ENCODE measurements at places on chromosomes 6 and 20.

DNA sequence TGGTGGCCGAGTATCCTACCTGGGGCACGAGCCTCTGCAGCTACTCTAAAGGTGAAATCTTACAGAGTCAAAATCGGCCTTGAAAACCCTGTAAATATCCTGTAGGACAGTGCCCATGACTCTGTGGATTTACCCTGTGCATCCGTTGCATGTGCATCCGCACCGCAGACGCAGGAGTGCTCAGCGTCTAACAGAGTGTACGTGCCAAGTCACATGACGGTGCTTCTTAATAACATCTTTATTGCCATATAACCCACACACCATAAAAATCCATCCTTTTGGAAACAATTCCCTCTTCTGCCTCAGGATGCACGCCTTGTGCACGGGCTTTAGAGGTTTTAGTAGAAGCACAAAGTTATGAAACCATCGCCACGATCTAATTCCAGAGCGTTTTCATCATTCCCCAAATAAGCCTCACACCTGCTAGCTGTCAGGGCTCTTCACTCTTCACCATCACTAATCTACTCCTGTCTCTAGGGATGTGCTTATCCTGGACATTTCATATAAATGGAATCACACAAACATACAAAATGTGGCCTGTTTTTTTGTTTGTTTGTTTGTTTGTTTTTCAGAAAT, 384.5 kb upstream of the SULF2 start:
- no peak for DNase-seq

DNA sequence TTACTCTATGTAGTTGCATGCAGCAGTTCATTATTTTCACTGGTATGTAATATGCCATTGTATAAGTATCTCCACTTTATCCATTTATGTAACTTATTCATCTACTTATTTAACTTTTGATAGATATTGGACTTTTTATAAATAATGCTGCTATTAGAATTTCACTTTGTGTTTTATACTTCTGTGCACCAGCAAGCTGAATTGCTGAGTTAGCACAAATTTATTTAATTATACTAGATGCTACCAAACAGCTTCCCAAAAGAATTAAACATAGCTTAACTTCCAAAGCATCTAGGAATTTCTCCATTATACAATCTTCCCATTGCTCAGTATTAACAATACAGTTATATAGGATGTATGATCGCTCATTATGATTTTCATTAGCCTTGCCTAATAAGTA, 308.0 kb upstream of the FKBP1C start:
- no peak for DNase-seq

DNA sequence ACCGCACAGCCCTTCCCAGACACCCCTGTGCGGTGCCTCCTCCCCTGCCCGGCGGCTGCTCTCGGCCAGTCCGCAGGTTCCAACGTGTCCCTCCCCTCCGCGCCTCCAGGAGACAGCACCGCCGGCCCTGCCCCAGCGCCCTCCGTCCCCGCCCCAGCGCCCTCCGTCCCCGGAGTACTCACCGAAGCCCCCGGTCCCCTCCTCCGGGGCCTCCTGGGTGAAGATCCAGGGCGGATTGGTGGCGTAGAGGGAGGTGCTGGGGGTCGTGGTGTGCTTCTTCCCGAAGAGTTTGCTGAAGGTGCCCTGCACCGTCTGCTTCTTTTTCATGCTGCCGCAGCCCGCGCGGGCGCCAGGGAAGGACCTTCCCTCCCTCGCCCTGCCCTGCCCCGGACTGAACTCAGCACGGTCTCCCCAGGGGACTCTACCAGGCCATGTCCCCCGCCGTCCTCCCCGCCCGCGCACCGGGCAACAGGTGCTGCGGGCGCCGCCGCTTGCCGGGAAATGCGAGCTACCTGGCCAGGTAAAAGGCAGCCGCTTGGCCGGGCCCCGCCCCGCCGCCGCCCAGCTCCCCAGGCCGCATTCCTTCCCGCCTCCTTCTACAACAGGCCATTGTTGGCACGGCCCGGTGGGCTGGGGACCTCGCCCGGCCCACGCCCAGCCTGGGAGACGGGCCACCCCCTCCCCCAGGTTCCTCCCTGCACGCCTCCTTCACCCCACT, at the start of gene C6orf132:
Gene C6orf132 (minus strand): TSS at position 503 of the 718 bp plus-strand sequence. CDS start 176 bp downstream, at position 327.
- peak; percentile 55 for DNase-seq

DNA sequence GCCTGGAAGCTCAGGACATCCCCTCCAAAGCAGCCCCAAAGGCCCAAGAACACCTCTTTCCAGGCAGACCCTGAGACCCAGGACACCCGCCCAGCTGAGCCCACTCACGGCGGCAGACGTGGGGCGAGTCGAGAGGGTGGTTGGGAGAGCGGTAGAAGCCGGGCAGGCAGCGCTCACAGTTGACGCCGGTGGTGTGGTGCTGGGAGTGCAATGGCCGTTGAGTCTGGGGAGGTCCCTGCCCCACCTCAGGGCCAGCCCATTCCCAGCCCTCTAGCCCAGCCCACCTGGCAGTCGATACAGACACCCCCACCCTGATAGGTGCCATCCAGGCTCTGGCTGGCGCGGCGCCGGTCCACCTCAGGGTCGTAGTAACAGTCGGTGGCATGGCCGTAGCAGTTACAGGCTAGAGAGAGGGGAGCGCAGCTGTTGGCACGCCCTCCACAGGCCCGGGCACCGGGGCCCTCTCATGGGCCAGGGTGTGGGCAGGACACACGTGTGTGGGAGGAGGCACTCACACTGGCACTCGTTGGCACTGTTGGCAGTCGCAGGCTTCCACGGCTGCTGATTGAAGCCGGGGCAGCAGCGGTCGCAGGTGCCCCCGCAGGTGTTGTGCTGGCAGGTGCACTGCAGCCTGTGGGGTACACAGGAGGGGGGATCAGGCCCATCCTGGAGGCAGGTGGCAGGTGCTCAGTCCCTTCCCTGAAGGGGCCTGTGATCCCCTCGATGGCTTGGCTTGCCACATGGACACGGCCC, 20.5 kb downstream of the LAMA5 start:
- DNase-seq, result no peak

- no peak for DNase-seq
These were observed 51.6 kb upstream of the FNDC1 start for GRCh38 chr6:159117563-159117962.

DNA sequence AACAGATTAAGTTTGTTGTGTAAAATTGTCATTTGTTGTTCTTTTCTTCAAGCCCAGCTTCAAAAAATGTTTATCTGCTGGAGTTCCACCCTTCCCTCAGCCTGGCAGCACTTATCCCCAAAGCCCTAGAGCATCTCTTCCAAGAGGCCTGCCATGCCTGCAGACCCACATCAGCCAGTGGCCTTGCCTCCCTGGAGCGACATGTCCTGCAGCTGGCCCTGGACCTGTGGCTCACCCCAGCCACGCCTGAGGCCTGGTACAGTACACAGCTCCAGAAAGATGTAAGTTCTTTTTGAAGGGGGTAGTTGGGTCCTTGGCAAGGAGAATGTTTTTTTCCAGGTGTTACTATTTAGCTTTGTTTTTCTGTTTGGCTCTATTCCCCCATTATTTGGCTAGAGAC, 124.8 kb downstream of the CD164 start:
- no peak for DNase-seq

DNA sequence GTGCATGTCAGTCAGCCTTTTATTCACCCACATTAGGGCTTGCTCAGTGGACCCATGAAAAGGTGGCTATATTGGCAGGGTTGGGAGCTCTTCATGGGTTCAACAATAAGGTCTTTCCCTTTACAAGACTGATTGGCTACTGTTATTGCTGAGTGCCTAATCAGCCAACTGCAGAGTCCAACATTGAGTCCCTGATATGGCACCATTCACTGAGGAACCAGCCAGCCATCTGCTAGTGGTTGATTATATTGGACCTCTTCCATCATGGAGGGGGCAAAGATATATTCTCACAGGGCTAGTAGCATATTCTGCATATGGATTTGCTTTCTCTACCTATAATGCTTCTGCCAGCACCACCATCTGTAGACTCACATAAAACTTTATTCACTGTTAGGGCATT, 69.9 kb downstream of the CDKAL1 start:
- DNase-seq, result no peak

- DNase-seq, result peak; percentile 19
These were observed 514 bp downstream of the TCFL5 start for GRCh38 chr20:62860924-62861691.

DNA sequence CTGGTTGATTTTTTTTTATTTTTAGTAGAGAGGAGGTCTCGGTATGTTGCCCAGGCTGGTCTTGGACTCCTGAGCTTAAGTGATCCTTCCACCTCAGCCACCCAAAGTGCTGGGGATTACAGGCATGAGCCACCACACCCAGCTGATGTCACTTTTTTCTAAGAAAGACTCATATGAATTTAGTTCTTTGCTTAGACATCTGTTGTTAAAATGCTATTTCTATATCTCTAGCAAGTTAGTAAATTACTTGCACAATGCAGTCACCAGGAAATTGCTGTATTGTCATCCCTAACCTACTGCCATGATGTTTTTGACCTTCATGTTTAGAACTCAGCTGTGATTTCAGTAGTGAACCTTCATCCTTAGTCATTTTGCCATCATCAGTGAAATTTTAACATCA, 5.7 kb downstream of the KDM1B start:
- DNase-seq, result peak; percentile 4

- no peak for DNase-seq
These were observed 62.5 kb downstream of the GJA1 start for GRCh38 chr6:121497970-121498375.

- peak; percentile 30 for DNase-seq
These were observed 151.3 kb downstream of the SLC16A10 start for GRCh38 chr6:111238464-111239119.

DNA sequence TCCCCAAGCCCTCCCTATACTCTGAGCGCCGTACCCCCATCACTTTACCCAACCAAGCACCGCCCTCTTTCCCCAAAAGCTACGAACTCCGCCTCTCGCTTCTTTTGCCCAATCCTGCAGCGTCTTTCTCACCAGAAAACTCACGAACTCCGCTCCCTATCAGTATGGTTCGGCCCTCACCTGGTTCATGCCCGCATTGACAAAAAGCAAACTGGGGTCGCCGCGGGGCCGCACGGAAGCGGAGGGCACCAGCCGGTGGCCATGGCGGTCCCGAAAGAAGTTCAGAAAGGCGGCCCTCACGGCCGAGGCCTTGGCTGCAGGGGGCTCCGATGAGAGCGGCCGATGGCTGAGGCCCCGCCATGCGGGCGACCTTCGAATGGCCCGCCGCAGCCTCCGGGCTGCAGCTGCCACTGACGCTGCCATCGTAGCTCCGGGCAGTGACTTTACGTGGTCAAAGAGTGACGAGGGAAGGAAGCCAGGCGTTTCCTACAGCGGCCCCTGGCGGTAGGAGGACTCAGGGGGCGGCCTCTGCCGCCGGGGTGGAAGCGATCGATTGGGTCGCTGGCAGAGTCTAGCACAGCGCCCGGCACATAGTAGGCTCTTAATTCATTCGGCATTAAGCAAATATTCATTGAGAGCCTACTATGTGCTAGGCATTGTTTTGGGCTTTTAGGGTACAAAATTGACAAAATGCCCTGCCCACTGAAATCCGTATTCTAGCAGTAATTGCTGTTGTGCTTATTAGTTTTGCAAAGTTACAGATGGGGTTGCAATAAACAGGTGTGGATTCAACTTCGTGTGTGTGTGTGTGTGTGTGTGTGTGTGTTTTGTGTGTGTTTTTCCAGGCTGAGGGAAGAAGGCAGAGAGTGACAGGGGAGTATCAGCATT, at the start of gene AARS2:
Gene AARS2 (minus strand): TSS at position 447 of the 888 bp plus-strand sequence. CDS start 24 bp downstream, at position 423.
- peak; percentile 88 for DNase-seq

DNA sequence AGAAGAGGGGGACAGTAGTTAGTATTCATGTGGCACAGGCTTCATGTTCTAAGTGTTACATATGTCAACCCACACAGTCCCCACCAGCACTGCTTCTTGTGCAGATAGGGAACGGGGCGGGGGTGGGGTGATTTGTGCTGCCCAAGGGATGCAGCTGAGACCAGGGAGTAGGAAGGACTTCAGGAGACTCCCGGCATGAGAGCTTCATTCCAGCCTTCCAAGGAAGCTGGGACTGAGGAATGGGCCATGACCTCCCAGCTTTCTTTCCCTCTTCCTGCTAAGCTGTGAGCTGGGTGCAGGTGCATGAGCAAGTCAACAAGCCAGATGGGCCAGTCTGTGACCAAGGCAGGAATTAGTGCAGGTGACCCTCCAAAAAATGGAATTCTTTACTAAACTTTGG, 9.2 kb downstream of the BEND3 start:
- no peak for DNase-seq

DNA sequence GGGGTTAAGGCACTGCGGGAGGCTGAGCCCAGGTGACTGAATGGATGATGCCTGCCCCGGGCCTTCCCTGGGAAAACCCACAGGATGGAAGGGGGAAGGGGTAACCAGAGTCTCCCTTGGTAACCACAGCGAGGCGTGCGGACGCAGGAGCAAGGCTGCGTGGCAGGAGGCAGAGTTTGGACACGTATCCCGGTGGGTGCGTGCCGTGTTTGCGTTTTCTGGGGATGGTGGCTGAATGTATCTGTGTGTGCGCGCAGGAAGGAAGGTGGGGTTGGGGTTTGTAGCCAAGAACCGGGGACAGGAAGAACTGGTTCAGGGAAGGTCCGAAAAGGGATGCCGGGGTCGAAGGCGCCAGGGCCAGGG, 1.8 kb downstream of the MDGA1 start:
- DNase-seq, result peak; percentile 31

- no peak for DNase-seq
These were observed 269.5 kb upstream of the CITED2 start for GRCh38 chr6:139643986-139644385.

Data from fibroblast of skin of back (primary cell).